ENCODE measurements at places on chromosomes 12 and 14.

- DNase-seq, result no peak
These were observed 33.0 kb downstream of the ANO2 start for GRCh38 chr12:5912011-5912410.

DNA sequence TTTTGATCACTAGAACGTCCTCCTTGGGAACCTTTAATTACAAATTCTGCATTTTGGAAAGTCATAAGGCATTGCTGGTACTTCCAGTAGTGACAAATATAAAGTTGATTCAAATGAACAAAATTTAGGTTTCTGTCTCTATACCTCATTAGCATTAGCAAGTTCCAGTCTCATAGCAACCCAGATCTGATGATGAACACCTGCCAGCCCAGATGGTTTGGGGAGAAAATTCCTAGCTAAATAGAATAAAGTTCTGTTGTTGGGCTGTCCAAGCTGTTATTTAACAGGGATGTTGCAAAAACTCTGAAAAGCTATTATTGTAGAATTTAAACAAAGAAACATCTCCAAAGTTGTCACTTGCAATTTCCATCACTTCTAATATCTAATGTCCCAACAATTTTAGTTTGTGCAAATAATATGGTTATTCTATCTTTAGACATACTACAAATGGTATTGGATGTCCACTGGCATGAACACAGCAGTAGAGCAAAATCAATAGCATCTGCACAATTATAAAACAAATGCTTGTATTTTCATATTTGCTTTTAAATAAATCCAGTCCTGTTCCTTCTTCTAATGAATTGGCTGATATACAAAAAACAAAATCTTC, 299.4 kb downstream of the SLC16A7 start:
- no peak for DNase-seq

GRCh38 chr12:55320201-55320600, 6.1 kb downstream of the OR6C1 start:
- DNase-seq, result no peak

DNA sequence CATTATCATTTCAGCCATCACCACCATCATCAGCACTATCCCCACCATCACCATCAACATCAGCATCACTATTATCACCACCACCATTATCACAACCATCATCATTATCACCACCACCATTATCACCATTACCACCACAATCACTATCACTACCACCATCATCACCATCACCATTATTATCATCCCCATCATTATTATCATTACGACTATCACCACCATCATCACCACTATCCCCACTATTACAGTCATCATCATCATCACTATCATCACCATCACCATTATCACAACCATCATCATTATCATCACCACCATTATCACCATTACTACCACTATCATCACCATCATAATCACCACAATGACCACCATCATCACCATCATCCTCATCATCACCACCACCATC, 50.4 kb upstream of the CMKLR1 start:
- no peak for DNase-seq

DNA sequence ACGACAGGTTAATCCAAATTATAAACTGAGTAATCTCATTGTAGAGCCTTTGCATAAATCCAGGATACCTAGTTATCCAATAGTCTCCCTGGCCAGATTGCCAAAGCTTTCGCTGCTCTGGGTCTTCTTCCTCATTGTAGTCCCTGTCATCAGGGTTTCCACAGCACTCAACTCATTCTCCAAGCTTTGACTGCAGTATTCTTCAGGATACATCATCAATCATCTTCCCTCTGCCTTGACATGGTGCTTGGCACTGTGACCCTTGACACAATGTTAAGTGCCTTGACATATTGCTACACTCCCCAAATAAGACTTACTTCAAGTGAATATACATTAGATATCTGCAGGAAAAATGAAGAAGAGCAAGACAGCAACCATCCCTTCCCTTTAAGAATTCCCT, 60.1 kb upstream of the RESF1 start:
- no peak for DNase-seq

- no peak for DNase-seq
These were observed 156.7 kb downstream of the NUAK1 start for GRCh38 chr12:105982022-105982421.

- no peak for DNase-seq
These were observed 226.6 kb upstream of the TMTC1 start for GRCh38 chr12:30010071-30011052.

DNA sequence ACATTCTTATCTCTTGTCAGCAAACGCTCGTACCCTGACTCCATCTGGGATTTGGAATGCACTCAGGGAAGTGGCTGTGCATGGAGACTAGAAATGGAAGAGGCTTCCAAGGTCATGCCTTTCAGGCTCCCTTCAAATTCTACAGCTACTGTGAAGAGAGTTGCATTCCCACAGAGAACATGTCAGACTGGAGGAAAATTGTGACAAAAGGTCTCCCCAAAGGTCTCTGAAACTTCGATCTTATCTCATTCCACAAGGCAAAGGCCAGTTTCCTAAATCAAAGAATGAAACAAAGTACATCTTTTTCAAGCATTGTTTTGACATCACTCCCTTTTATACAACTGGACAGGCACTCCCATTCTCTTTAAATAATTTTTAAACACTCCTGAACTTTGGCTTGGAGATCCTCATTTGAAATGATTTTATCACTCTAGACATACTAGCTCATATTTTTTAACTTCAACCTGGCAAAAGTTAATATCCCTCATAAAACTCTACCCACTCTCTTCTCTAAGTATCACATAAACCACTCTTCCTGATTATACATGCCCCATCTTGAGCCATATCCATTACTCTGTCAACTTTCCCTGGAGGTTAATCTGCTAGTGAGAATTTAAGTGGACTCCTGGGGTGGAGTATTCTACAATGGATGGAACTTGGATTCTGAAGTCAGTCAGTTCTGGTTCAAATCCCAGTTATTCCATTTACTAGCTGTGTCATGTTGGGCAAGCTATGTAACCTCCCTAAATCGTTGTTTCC, 218.1 kb upstream of the HMGA2 start:
- no peak for DNase-seq

DNA sequence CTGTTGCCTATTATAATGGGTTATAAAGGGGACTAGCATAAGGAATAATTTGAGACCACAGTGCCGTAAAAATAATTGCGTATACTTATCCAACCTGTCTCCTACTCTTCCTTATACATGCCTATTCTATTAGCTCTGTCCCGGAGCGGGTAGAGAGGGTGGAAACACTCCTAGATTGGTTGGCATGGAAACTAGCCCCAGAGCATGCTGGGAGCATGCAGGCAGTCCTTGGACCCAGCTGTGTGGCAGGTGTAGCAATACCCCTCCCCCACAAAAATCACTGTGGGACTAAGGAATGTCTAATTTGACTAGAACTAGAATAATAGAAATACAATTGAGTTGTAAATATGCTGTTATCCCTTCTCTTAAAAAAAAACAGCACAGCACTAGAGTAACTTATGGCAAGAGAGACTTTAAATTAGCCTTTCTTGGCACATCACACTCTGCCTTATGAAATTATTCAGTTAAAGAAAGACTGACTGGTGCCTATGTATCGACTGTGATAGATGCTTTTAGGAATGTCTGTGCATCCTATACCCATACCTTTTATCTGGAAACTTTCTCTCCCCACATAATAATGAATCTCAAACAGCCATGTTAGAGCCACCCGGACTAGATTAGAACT, 244.0 kb upstream of the DAAM1 start:
- no peak for DNase-seq

GRCh38 chr12:48145981-48146380, 11.3 kb downstream of the ASB8 start:
- no peak for DNase-seq

- DNase-seq, result no peak
These were observed 40.7 kb upstream of the TMEM263 start for GRCh38 chr12:106914796-106915634.

DNA sequence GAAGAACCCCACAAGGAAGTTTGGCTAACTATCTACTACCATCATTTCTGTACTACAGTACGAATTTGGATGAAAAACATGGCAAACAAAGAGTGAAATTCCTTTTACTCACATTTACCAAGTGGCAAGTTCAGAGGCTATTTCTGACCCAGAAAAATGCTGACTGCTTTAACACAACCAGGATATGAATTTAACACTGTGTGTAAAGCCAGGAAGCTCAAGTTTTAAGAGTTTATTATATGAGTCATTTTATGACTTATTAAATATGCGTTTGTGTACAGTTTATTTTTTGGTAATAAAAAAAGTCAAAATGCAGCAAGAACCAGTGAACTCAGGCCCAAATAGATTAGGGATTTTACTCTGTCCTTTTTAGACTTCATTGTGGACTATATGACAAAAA, 58.4 kb upstream of the STAC3 start:
- no peak for DNase-seq

DNA sequence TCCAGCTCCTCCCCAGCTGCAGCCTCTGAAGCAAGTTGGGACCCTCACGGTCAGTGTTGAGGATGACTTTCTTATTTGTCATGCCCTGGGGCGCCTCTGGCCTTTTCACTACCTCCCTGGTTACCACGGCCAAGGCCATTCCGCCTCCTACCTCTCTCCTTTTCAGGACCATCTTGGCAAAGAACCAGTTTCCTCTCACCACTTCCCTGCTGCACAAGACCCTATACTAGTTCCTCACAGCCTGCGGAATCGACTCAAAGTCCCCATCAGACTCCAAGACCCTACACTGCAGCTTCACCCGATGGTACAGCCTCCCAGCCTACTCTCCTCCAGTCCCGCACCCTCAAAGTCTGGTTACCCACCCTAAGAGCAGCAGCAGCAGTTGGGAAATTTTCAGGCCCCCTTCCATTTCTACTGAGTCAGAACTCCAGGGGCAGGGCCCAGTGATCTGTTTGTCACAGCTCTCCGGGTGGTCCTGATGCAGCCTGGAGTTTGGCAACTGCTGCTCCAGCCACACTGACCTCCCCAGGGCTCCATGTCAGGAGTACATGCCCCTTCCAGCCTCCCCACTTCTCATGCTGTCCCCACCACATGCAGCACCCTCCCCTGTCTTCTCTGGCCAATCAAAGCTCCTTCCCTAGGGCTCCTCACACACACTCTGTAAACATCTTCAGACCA, 5.4 kb downstream of the VWF start:
- DNase-seq, result no peak

GRCh38 chr12:132562489-132563021, 47.8 kb downstream of the LRCOL1 start:
- DNase-seq, result no peak

GRCh38 chr14:30799933-30800332, 74.4 kb upstream of the COCH start:
- no peak for DNase-seq

DNA sequence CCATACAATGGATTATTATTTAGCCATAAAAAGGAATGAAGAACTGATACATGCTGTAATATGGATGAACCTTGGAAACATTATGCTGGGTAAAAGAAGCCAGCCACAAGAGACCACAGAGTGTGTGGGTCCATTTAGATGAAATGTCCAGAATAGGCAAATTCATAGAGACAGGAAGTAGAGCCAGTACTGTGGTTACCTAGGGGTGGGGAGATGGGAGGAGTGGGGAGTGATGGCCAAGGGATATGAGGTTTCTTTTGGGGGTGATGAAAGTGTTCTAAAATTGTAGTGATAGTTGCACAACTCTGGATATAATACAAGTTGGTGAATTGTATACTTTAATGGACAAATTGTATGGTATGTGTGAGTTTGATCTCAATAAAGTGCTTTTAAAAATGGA, 18.6 kb downstream of the JDP2 start:
- no peak for DNase-seq

DNA sequence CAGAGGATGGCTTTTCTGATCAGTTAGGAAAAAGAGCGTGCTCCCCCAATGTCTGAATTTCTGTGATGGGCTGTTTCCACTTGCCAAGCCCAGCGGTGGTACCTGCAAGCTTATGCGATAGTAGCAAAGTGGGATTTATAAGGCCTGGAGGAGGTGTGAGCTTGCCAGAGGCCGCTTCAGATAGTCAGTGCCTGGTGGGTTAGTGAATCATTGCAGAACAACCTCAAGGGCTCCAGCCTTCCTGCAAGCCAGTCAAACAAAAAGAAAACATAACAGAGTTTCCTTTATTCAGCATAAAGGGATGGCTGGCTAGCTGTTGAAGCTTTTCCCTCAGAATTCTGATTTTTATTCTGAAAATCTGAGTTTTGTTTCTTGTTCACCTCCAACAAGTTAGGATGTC, 7.6 kb upstream of the BMP4 start:
- DNase-seq, result no peak

GRCh38 chr12:25328072-25328712, 77.5 kb upstream of the KRAS start:
- DNase-seq, result no peak

DNA sequence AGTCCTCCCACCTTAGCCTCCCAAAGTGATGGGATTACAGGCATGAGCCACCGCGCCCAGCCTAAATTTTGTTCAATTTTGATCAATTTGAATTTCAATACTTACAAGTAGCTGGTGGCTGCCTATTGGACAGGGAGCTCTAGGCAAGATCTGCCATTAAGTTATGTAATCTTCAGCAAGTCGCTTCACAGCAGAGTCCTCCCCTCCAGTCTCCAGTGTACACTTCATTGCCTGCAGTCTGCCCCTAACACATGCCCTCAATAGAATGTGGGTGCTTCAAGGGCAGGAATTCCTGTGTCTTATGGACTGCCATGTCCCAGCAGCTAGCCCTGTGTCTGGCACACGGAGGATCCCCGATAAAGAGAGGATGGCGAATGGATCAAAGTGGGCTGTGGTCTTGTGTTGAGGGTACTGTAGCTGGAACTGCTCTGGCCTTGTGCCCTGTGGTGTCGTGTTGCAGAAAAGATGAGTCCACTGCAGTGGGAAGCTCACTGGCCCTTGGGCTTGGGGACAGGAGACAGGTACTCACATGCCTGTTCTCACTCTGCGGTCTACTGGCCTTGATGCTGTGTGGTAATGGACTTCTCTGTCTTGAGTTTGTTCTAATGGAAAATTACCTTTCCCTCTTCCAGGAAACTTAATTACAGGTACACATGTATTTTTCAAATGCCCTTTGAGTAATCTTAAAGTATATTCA, 67.6 kb downstream of the TECPR2 start:
- no peak for DNase-seq

DNA sequence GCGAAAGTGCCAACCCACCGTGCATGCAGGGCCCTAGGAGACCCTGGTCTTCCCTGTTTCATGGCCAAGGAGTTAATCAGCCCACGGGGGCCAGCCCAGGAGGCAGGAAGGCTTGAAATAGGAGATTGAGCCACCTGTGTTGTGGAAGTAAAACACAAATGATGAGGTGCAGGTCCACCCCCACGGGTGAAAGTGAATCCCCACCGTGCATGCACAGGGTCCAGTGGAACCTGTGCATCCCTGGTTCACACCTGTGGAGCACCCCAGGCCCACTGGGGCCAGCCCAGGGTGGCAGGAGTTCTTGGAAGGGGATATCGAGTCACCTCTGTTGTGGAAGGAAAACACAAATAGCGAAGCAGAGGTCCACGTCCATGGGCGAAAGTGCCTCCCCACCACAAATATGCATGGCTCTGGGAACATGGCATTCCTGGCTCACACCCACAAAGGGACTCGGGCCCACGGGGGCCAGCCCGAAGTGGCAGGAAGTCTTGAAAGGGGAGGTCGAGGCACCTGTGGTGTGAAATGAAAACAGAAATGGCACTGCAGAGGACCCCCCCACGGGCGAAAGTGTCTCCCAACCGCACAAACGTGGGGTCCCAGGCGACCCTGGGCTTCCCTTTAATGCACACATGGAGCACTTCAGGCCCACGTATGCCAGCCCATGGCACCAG, 381.5 kb downstream of the ALG10 start:
- DNase-seq, result no peak
